ENCODE measurements at places on chromosomes 12 and 14. TPM values are rescaled to one million over a fixed set of nuclear protein-coding genes. Genes with fewer than 3 reads are reported as not detected.

The TOMM20L gene
- not detected for total RNA-seq

The FOXM1 gene
- total RNA-seq, result 68.9 TPM

The ANP32D gene
- not detected for total RNA-seq

The SCN8A gene
- total RNA-seq, result 0.05 TPM

The OR4K5 gene
- not detected for total RNA-seq

The PACS2 gene
- 65.7 TPM for total RNA-seq

The RPGRIP1 gene
- 0.33 TPM for total RNA-seq

The OR4E2 gene
- not detected for total RNA-seq

The CMA1 gene
- not detected for total RNA-seq

The NOS1 gene
- not detected for total RNA-seq

The OR6C75 gene
- total RNA-seq, result not detected

The PROX2 gene
- not detected for total RNA-seq

The NR4A1 gene
- total RNA-seq, result 49.6 TPM

The CCDC59 gene
- 40.8 TPM for total RNA-seq

The DBX2 gene
- not detected for total RNA-seq

The PAPLN gene
- 0.25 TPM for total RNA-seq

DNA sequence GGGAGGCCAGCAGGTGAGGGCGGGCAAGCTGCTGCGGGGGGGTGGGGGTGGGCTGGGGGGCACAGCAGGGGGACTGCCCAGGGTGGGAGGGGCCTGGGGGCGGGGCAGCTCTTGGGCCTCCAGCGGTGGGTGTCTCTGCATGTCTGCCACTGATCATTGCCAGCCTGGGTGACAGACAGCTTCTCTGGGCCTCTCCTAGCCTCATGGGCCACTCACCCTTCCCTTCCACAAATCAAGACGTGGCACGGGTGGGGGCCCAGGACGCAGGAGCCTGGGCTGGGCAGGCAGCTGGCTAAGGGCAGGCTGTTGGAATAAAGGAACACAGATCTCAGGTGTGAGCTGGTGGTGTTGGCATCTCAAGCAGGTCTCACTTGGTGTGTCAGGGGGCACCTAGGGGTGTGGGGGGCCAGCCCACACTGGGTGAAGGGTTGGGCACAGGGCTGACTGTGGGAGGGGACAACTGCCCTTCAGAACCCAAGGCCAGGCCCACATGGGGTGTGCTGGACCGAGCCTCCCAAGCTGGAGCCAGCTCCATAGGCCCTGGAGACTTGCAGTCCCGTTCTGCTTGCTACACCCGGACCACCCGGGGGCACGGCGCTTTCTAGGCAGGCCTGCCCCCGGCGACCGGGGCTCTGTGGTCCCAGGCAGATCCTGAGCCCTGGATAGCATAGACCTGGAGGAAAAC lies 3.0 kb downstream of the TEDC1 start:
- DNase-seq, result no peak

DNA sequence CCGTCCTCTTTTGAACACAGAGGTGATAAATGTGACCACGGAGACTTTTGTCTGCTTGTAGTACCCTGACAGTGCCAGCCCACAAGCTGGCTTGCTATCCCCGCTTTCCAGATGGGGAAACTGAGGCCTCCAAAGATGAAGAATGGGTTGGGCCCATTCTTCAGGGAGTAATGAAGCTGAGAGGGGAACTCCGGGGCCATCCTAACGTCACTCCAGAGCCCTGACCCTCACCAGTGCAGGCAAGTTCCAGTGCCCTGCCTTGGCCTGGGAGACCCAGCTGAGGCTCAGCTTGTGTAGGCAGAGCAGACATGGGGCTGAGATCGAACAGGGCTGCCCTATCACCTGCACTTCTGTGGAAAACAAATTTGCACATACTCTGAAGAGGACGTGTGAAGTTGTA lies 277.1 kb downstream of the DPF3 start:
- DNase-seq, result no peak

DNA sequence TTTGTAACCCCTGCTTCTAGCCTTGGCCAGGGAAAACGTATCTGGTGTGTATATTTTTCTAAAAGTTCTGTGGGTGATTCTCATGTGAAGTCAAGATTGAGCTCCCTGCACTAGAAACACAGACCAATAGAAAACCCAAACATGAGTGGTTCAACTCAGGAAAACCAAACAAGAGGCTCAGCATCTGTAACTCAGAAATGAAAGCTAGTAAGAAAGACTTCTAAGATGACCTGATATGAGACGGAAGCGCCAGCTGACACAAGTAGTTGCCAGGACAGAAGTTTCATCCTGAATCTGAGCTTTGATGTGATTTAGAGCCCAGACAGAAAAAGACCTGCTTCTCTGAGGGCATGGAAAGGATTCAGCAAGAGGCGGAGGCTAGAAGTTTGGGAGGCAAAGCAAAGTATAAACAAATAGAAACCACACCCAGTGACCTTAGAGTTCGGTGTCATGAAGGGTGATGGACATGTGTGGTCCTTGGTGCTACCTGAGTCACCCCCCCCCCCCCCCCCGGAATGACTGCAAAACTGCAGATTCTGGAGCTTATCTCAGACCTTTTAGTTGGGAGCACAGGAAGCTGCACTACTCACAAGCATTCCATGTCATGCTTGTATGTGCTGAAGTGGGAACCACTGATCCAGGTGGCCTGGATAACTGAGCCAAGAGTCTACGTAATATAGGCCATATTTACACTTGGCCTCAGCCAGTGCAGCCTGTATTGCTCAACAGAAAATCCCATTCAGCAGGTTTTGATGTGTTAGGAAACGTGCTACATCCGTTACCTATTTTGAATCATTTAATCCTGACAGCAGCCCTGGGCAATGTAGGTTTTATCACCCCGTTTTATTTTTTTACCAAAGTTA lies 191.3 kb downstream of the ANO6 start:
- DNase-seq, result no peak

DNA sequence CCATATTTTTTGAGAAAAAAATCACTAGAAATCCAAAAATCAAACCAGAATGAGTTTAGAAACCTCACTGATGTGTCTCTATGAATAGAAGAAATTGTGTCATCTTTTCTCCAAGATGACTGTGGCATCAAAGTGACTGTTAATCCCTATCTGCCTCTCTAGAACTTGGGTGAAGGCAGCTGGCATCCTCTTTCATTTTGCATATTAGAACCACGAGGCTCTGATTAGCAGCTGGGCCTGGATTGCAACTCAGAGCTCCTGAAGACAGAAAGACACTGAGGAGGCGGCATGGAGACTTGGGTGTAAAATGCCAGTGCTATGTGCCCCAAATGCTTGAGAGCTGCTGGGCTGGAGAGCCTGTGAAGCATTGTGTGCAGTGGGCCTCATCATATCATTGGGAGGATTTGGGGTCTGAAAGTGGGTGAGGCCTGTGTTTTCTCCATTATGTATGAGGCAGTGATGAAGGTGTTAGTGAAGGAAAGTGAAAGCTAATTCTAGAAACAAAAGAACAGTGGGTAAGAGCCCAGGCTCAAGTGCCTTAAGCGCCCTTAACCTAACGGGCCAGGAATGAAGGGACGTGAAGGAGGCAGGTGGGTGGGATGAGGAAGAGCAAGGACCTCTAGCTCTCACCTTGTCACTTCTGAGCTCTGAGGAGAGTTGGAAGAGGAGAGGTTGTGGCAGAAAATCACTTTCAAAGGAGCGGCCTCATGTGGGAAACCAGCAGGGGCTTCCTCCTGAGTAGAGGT lies 26.2 kb downstream of the NKX2-8 start:
- DNase-seq, result no peak

DNA sequence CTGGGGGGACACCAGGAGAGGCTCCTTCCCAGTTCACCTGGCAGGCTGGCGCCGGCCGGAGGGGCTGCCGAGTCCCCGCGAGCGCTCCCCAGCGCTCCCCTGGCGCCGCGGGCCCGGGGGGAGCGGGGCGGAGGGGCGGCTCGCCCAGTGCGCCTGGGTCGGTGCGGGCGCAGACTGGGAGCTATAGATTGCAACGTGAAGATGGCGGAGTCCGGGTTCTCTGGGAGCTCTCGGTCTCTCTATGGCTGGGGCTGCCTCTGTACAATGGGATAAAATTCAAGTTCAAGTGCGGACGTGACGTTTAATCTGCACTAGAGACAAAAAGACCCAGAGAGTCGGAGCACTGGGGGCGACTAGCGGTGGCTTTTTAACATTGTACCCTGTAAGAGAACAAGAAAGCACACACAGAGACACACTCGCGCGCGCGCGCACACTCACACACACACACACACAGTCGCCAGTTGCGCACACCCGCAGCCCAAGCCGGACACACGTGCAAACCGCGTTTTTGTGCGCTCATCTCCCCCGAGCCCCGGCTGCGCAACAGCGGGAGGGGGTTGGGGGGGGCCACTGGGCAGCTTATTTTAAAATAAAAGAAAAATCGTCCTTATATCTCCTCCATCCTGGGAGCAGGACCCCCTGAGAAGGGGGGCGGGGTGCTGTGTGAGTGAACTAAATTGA lies at the start of gene BCL11B:
BCL11B (minus strand) TSS at position 247 of the 681 bp plus-strand sequence. CDS start 979 bp downstream, outside the sequence.
- DNase-seq, result peak; percentile 85

- no peak for DNase-seq
Observed at GRCh38 chr12:11941606-11942337, 129.0 kb upstream of the BCL2L14 start.

DNA sequence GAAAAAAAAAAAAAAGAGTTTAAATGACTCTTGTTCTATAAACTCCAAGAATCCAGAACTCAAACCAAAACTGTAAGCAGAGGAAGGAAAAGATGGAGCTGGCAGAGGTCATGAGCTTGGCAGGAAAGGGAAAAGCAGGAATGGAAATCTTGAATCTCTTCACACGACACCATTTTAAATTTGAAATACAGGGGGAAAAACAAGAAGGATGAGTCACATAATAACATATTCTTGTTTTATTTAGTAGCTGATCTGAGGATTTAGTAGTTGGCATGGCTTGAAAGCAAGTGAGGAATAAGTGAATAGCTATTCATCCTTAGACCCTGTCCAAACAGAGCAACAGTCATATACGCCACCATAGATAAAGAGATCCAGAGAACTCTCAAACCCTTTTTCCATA lies 35.0 kb downstream of the EPS8 start:
- DNase-seq, result no peak

DNA sequence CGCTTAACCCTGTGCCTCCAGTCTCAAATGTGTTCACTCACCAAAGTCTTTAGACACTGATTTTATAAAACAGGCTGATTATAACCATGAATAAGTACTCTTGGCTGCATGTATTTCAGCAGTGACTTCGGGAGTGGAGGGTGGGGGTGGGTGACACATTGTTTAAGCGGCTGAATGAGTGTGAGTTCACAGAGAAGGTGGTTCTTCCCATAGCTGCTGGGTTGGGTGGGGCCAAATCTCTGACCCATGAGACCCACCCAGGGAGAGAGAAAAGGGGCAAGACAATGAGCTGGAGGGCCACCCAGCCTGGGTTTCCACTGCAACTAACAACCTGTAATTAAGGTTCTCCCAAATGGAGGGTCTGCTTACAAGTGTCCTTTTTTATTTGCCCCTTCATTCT lies 96.4 kb downstream of the SYNE3 start:
- no peak for DNase-seq

- DNase-seq, result no peak
Observed at GRCh38 chr12:50021031-50021430, 4.3 kb downstream of the RACGAP1 start.

- DNase-seq, result no peak
Observed at GRCh38 chr14:37203423-37203822, 5.7 kb downstream of the MIPOL1 start.

GRCh38 chr12:123958462-123958861 lies 14.2 kb downstream of the CCDC92 start:
- no peak for DNase-seq

DNA sequence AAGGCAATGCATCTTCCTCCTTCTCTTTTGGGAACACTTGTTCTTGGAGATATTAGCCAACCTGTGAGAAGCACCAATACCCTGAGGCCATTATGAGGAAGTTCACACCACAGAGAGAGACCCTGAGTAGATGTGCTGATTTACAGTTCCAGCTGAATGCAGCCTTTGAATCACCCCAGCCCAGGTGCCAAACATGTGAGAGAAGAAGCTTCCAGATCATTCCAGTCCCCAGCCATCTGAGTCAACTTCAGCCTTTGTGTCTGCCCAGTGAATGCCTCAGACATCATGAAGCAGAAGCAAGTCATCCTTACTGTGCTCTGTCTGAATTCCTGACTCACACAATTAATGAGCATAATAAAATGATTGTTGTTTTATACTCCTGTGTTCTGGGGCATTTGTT lies 25.1 kb downstream of the C12orf42 start:
- DNase-seq, result no peak

GRCh38 chr12:128089961-128090360 lies 177.0 kb upstream of the TMEM132C start:
- DNase-seq, result no peak

- no peak for DNase-seq
Observed at GRCh38 chr14:52119030-52119429, 50.2 kb upstream of the NID2 start.

GRCh38 chr14:95776798-95777534 lies 63.0 kb upstream of the TCL1A start:
- DNase-seq, result no peak

DNA sequence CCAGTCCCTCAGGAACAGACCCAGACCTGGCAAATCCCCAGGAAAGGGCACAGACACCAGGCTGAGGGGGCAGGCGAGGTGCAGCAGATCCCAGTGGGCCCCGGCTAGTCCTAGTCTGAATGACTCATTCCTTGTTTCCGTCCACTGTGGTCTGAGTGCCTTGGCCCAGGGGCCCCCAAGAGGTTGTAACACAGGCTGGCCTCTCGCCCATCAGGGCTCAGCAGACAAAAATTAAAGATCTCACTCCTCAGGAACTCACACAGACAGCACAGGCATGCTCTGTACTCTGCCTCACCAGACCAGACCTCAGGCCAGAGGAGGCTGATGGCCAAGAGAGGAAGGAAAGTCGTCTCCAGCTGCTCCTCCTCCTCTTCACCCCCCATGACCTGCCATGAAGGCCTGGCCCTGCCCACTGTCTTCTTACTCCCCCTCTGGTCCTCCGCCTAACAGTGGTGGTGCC lies 7.7 kb upstream of the LTBP2 start:
- DNase-seq, result peak; percentile 8

DNA sequence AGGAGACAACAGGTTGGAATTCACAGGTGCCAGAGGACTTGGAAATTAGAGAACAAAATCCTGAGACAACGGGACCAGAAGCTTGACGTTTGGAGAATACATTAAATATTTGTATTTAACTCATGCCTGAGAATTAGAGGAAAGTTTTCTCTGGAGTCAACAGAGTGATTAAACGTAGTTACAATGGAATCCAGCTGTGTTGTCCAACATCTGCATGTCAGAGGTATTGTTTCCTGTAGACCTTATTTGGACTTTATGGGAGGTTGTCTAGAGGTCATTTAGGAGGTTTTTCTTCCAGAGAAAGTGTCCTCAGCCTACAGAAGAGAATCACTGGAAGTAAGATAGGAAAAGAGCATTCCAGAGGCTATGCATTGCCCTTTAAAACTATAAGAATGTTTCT lies 45.1 kb upstream of the RERGL start:
- no peak for DNase-seq

- DNase-seq, result no peak
Observed at GRCh38 chr14:30822080-30822571, 52.2 kb upstream of the COCH start.

DNA sequence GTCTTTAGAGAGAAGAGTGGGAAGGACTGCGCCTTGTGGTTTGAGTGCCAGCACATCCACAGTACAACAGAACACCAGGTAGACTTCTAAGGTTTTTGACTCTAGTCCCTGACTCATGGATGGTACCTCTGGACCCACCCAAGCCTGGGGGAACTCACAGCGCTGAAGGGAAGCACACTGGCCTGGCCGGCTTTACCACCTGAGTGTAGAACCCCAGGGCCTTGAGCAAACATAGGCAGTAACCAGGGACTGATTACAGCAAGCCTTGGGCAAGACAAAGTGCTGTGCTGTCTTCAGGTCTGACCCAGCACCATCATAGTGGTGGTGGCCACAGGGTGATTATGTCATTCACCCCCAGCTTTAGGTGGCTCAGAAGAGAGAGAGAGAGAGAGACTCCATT lies 17.2 kb downstream of the EML5 start:
- DNase-seq, result no peak

GRCh38 chr12:130338794-130339601 lies 1.3 kb downstream of the PIWIL1 start:
- DNase-seq, result no peak
